B cell (primary cell): ENCODE measurements at places on chromosomes 6 and 20. TPM values are rescaled to one million over a fixed set of nuclear protein-coding genes. Genes with fewer than 3 reads are reported as not detected.
A peak's percentile ranks its signal among the peaks of the same experiment; 100 is the strongest.

Gene SLC25A27
- total RNA-seq: 1.9 and 3.8 TPM in 2 replicates

- DNase-seq: peak; percentile 93
- peaks cover 8% of the 10 kb centered on the region for H3K36me3 ChIP-seq
- peaks cover 34% of the 10 kb centered on the region for H3K4me1 ChIP-seq
These were observed 12.8 kb downstream of the STK4 start for GRCh38 chr20:44979090-44979621.

- no peak overlapping the region for H3K4me3 ChIP-seq
- no peak for DNase-seq
- H3K27ac ChIP-seq: no peak overlapping the region
- no peaks in the 10 kb centered on the region for H3K4me1 ChIP-seq
- H3K27me3 ChIP-seq: no peaks in the 10 kb centered on the region
These were observed 23.5 kb downstream of the NOL7 start for GRCh38 chr6:13638626-13639025.

GRCh38 chr20:47318586-47319516 lies 37.6 kb downstream of the ZMYND8 start:
- peaks cover 34% of the 10 kb centered on the region for H3K4me1 ChIP-seq
- H3K27me3 ChIP-seq: no peaks in the 10 kb centered on the region
- no peak overlapping the region for H3K4me3 ChIP-seq
- no peaks in the 10 kb centered on the region for H3K36me3 ChIP-seq
- peak overlapping the region; percentile 33 for H3K27ac ChIP-seq

Gene GPX5
- not detected in 2 replicates for total RNA-seq

- peaks cover 36% of the 10 kb centered on the region for H3K4me1 ChIP-seq
- H3K27me3 ChIP-seq: no peaks in the 10 kb centered on the region
- H3K27ac ChIP-seq: peak overlapping the region; percentile 14
- H3K36me3 ChIP-seq: no peaks in the 10 kb centered on the region
- DNase-seq: no peak
These were observed 33.6 kb downstream of the GFOD1 start for GRCh38 chr6:13453771-13454251.

- DNase-seq: no peak
- no peak overlapping the region for H3K27ac ChIP-seq
These were observed 16.1 kb upstream of the ZNF76 start for GRCh38 chr6:35243386-35243958.

Gene BHLHE23
- not detected in 2 replicates for total RNA-seq

DNA sequence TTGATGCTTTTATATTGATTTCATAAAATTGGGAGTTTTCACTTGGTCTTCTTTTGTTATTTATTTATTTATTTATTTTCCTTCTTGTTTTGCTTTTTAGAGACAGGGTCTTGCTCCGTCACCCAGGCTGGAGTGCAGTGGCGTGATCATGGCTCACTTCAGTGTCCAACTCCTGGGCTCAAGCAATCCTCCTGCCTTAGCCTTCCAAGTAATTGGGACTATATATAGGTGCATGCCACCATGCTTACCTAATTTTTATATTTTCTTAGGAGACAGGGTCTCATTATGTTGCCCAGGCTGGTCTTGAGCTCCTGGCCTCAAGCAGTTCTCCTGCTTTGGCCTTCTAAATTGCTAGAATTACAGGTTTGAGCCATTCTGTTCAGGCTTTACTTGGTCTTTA lies 38.3 kb upstream of the MYLK2 start:
- H3K27ac ChIP-seq: no peak overlapping the region
- no peaks in the 10 kb centered on the region for H3K27me3 ChIP-seq
- H3K36me3 ChIP-seq: no peaks in the 10 kb centered on the region
- DNase-seq: no peak

DNA sequence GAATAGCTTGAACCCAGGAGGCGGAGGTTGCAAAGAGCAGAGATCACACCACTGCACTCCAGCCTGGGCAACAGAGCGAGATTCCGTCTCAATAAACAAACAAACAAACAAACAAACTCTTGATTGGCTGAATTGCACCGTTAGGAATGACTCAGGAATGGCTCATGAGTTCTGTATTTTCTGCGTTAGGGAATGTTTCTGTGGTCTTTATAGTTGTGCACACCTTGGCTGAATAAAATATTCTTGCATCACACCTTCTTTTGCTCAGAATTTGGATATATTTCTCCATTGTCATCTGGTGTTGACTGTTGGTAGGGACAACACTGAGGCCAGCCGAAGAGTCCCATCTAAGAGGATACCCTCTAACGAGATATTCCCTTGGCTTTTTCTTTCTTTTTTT lies 19.6 kb upstream of the PI16 start:
- H3K36me3 ChIP-seq: no peaks in the 10 kb centered on the region
- H3K27ac ChIP-seq: no peak overlapping the region
- H3K4me1 ChIP-seq: no peaks in the 10 kb centered on the region
- no peak for DNase-seq

DNA sequence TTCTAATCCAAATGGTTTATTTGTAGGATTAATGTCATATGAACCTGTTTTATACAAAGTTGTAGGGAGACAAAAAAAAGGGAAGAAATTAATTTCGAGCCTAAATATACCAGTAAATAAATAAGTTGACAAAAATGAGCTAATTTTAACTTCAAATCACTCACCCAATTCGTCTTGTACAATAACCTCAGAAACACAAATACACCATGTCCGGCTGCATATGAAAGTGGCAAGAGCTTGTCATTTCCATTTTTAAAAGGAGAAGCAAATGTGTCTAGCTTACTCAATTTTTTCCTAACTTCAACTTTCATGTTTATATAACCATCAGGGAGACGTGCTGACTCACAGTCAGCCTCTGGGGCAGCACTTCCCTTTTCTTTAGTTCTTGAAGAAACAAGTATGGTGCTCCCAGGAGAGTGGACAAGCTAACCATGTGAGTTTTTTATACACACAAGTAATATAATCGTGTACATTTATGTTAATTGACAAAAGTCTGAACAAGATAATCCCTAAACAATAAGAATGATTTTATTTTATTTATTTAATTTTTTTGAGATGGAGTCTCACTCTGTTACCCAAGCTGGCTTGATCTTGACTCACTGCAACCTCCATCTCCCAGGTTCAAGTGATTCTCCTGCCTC lies 55.5 kb upstream of the SGK1 start:
- peak; percentile 68 for DNase-seq
- H3K27me3 ChIP-seq: no peaks in the 10 kb centered on the region
- no peak overlapping the region for H3K4me3 ChIP-seq
- no peaks in the 10 kb centered on the region for H3K36me3 ChIP-seq

- H3K27me3 ChIP-seq: no peaks in the 10 kb centered on the region
- H3K4me1 ChIP-seq: no peaks in the 10 kb centered on the region
- H3K27ac ChIP-seq: no peak overlapping the region
These were observed 236.4 kb upstream of the ASCC3 start for GRCh38 chr6:101117393-101118135.

DNA sequence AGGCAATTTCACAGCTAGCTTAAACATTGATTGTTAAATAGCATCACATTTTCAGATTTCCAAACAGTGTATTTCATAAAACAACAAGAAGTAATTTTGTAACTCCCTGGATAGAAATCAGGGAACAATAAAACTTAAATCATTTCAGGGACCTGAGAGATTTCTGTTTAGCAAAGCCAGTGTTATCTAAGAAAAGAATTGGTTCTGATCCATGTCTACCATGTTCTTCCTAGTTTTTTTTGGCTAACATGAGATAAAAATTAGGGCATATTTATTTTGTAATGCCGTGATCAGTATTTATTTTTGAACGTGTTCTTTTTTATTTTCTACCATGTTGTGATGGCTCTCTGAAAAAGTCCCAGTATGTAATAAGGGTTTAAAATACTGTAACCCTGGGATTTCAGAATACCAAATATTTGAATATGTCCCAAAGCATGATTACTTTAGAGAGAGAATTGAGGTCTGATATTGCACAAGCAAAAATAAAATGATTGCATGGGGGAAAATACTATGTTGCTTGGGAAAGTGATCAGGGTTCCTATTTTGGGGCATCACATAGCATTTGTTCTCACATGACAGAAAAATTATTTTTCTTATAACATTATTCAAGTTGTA lies 188.7 kb upstream of the CEP162 start:
- H3K27me3 ChIP-seq: no peaks in the 10 kb centered on the region
- no peak overlapping the region for H3K4me3 ChIP-seq
- DNase-seq: no peak
- no peaks in the 10 kb centered on the region for H3K4me1 ChIP-seq
- H3K36me3 ChIP-seq: no peaks in the 10 kb centered on the region

Gene TMEM170B
- total RNA-seq: 3.2 and 3.4 TPM in 2 replicates

Gene WFDC12
- total RNA-seq: not detected in 2 replicates

Gene PAK5
- total RNA-seq: not detected in 2 replicates

DNA sequence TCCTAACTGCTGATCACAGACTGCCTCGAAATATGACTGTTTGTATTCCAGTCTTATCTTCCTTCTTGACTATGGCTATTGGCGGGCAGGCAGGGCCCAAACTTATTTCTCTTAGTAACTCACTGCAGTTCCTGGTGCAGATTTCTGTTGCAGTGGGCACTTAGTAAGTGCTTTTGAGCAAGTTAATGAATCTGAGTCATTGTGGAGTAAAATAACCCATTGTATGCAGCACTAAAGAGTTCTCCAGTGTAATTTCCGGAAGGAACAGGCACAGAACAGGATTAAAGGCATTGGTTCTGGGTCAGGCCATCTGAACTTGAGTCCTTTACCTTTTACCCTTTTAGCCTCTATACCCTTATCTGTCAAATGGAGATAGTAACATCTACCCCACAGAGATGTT lies 23.6 kb downstream of the SLC35F1 start:
- H3K4me1 ChIP-seq: no peaks in the 10 kb centered on the region
- H3K4me3 ChIP-seq: no peak overlapping the region
- H3K36me3 ChIP-seq: no peaks in the 10 kb centered on the region
- no peaks in the 10 kb centered on the region for H3K27me3 ChIP-seq

- H3K4me1 ChIP-seq: no peaks in the 10 kb centered on the region
- H3K27ac ChIP-seq: no peak overlapping the region
- DNase-seq: no peak
- no peaks in the 10 kb centered on the region for H3K36me3 ChIP-seq
- H3K27me3 ChIP-seq: no peaks in the 10 kb centered on the region
These were observed 192.2 kb upstream of the SGK1 start for GRCh38 chr6:134510142-134510541.

DNA sequence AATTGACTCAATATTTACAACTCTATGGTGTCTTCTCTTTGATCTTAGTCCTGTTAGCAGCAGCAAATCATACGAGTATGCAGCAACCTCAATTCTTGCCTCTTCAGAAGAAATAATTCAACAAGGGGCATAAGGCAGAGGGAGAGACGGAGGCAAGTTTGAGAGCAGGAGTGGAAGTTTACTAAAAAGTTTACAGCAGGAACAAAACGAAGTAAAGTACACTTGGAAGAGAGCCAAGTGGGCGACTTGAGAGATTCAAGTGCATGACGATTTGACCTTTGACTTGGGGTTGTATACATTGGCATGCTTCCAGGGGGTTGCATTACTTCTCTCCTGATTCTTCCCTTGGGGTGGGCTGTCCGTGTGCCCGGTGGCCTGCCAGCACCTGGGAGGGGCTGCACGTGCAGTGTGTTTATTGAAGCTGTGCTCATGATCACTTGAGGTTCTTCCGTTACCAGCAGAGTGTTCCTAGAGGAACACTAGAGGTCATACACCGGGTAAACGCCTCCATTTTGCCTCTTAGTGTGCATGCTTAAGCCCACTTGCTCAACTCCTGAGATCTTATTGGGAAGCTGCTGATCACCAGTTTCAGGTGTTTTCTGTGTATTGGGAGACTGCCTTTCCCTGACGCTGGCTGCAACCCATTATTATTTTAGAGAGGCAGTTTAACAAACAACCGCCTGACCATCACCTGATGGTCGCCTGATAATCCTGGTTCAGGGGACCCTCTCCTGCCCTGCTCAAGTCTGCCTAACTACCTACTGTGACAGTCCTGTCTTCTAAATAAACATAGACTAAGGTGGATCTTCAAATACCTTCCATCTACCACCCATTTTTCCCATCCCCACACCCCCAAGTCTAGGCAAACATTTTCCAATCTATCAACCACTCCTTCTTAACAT lies 172.4 kb upstream of the MYLIP start:
- H3K27ac ChIP-seq: no peak overlapping the region
- no peak overlapping the region for H3K4me3 ChIP-seq
- no peak for DNase-seq
- H3K27me3 ChIP-seq: no peaks in the 10 kb centered on the region
- no peaks in the 10 kb centered on the region for H3K36me3 ChIP-seq
- no peaks in the 10 kb centered on the region for H3K4me1 ChIP-seq

DNA sequence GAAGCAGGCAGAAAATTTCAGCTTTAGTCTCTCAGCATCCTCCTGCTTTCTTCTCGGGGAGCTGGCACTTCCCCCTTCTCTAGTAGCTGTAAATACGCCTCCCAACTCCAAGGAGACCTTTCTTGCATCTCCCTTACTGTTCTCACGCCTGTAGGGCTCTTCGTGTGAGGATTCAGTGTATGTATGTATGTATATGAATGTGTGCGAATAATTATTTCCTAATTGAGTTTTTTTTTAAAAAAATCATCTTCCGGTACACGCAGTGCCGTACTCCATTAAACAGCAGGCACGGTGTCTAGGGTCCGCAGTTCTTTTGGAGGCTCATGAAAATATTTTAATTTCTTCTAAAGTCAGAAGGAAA lies 85.4 kb downstream of the HFE start:
- H3K4me1 ChIP-seq: peaks cover 38% of the 10 kb centered on the region
- H3K36me3 ChIP-seq: peaks cover under 1% of the 10 kb centered on the region
- DNase-seq: peak; percentile 84
- H3K27ac ChIP-seq: peak overlapping the region; percentile 95

DNA sequence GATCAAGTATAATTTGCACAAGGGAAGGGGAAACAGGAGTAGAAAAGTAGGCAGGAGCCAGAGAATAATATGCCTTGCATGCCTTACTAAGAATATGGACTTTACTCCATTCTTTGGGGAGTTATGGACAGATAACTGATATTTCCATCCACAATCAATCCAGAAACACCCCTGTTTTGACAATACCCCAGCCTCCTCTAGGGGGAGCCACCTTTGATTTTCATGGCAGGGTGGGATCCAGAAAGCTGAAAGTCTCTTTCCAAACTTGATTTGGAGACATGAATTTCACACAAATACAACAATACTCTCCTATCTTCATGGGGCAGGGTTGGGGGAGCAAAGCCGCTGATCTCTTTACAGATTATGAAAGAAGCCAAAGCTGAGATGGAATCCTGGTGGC lies 404.1 kb downstream of the FOXA2 start:
- no peaks in the 10 kb centered on the region for H3K4me1 ChIP-seq
- H3K4me3 ChIP-seq: no peak overlapping the region
- H3K36me3 ChIP-seq: no peaks in the 10 kb centered on the region
- no peak for DNase-seq
- H3K27me3 ChIP-seq: no peaks in the 10 kb centered on the region

Gene VNN1
- total RNA-seq: not detected in 2 replicates
